ENCODE measurements at places on chromosomes 11 and 22. TPM values are rescaled to one million over a fixed set of nuclear protein-coding genes. Genes with fewer than 3 reads are reported as not detected.

The RFPL2 gene
- 0.29 TPM for total RNA-seq

The BDNF gene
- total RNA-seq: not detected

- DNase-seq: no peak
Observed at GRCh38 chr11:1053121-1053901, 16.8 kb upstream of the MUC6 start.

- DNase-seq: no peak
Observed at GRCh38 chr22:47504962-47505361, 742.5 kb downstream of the TBC1D22A start.

DNA sequence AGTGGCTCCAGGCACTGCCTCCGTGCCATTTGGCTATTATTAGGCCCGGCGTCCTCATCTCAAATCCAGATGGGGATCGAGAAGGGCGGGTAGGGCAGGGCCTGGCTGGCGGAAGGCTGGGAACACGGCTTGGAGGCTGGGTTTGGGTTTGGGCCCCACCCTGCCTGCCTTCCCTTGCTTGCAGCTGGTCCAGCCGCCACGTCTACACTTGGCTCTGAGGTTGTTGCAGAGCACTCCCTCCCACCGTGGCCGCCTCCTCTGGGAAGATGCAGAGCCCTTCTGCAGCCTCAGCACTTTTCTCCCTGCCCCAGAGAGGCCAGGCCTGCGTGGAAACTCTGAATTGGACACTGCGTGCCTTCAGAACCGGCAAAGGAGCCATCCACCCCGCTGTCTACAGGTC is 5.2 kb upstream of the SMTN start:
- DNase-seq: no peak

DNA sequence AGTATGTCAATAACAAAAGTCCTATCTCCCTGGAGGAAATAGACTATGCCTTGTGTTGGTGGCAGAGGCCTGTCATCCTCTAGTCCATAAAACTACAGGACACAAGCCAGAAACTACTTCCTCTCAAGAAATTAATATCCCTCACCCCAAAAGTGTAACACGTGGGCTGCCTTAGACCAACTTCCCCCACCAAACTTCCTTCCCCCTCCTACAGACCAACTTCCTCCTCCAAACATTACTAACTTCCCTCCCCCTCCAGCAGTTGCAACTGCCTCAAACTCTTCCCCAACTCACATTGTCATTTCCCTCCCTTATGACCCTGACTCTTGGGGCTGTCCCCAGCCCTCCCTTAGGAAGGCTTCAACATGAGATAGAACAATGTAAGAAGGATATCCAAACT is 6.3 kb downstream of the OR52K2 start:
- no peak for DNase-seq

DNA sequence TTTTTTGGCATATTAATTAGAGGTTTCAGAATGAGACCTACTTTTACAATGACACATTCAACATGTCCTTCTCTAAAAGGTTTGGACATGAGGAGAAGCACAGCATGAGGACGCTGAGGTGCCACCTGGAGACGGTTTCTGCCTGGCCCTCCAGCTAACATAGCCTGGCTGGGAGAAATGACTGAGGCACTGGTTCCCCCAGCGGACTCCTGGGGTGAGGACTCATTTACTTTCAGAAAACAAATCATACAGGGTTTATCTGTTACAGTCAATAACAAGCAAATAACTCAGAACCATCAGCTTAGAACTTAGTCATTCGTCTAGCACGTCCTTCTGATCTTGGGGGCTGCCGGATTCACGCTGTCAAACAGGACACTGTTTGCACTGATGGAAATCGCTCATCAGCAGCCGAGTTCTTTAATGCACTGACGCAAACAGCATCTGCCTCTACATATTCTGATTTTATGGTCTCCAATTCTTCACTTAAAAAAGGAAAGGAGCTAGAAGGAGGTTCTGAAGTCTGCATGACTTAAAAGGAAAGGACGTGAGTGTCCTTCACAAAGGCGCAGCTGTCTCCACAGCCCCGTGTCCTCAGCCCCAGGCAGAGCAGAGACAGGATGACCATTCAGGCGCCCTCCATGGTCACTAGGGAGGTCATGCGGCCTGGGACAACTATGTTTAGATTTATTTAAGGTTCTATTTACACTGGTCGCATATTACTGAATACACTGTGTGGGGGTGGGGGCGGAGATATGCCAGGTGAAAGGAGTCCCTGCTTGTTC is 44.2 kb downstream of the CERK start:
- no peak for DNase-seq

Measured in activated naive CD4-positive, alpha-beta T cell treated with anti-CD3 and anti-CD28 coated beads, Interleukin-2, amount 50 U/mL, for 72 hours (primary cell).